ENCODE measurements at places on chromosomes 4 and X.

- DNase-seq, result no peak
Observed at GRCh38 chrX:65874110-65874509, 165.8 kb downstream of the VSIG4 start.

DNA sequence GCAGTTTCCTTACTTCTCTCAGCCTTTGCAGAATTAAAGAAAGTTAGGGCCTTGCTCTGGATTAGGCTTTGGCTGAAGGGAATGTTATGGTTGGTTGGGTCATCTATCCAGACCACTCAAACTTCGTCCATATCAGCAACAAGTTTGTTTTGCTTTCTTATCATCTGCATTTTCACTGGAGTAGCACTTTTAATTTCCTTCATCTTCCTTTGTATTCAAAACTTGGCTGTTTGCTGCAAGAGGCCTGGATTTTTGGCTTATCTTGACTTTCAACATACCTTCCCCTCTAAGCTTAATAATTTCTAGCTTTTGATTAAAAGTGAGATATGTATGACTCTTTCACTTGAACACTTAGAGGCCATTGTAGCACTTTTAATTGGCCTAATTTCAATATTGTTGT, 126.7 kb upstream of the CENPE start:
- DNase-seq, result no peak

- no peak for DNase-seq
Observed at GRCh38 chr4:90951037-90951436, 823.8 kb downstream of the CCSER1 start.

DNA sequence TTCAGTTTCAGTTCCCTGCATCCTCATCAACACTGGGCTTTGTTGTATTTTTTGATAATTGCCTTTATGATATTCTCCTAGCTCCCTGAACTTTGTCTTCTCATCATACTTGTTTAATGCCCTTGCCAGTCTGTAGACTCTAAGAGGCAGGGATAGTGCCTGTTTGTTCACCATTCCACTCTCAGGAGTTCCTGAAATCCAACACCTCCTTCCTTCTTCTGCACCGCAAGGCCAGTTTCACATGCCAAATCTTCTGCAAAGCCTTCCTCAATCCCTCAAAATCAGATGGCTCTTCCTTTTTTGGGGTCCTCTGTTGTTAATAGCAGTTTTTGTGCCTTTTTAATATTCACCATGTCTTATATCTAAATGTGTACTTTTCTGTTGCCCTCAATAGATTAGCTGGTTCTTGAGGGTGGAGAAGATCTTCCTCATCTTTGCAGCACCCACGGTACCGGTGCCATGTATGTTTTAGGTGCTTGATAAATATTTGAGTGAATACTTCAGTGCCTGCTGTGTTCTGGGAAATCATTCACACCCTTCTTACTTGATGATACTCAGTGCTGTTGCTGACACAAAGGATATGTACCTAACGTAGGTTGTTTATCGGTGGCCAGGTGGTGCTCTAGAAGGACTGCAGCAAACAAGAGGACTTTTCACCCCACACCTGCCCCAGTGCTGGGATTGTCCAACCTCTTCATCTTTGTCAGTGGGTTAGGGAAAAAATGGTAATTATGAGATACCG, 85.3 kb upstream of the LIMCH1 start:
- DNase-seq, result no peak

GRCh38 chrX:16148896-16149295, 18.4 kb upstream of the MAGEB17 start:
- no peak for DNase-seq

- DNase-seq, result no peak
Observed at GRCh38 chrX:94831364-94831763, 1157.4 kb downstream of the FAM133A start.

DNA sequence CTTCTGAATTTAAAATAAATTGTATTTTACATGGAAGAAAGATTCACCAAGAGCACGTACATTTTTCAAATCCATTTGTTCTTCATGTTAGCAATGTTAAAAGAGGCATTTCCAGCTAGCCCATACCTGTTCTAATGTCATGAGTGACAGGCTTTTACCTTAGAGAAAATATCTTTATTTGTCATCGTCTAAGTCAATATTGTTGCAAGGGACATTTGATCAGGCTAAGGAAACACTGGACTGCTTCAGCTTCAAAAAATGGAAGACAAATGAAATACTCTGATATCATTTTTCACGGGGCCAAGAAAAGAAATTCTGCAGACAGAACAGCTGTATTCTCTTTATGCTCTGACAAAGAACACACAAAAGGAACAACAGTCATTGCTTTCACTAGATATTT, 207.7 kb downstream of the RCHY1 start:
- no peak for DNase-seq

DNA sequence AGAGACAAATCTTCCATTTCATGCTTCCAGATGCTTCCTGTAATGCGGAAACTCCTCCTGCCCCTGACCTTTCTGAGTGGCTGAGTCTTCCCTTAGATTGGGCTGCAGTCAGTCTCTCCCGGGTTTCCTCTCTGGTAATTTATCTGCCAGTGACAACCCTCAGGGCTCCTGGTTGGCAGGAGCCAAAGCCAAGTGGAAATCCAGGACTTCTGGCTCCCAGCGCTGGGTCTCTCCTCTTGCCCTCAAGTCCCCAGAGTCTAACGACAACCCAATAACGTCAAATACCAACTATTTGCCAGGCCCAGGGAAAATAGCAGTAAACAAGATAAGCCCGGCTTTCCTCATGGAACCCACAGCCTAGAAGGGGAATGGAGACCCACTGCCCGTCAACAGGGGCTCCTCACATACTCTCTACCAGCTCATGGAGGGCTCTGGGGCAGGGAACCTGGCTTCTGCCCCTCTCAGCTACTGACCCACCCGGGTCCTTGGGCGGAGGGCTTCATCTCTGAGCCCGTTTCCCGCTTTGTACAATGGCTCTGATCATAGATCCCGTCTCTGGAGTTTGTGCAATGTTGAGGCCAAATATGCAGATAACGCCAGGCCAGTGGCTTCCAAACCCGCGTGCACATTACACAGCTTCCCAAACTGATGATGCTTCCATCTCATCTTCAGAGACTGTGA, 1.1 kb upstream of the TBC1D14 start:
- no peak for DNase-seq

DNA sequence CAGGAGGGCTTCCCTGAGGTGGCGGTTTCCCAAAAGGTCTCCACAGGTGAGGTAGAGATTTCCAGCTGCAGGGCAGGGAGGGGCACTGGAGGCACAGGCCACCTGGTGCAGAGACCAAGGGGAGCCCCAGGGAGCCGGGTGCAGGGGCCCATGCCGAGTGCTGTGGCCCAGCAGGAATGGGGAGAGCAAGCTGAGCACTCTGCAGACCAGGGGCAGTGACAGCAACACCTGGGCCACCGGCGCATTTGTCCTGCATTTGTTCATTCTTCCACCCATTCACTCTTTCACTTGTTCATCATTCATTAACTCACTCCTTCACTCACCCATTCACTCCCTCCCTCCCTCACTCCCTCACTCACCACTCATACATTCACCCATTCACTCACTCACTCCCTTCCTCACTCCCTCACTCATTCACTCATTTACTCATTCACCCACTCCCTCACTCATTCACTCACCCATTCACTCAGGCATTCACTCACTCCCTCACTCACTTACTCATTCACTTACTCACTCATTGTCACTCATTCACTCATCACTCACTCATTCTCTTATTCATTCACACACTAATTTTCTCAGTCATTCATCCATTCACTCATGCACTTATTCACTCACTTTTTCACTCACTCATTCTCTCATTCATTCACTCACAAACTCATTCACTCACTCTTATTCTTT, 16.3 kb downstream of the CPZ start:
- no peak for DNase-seq

DNA sequence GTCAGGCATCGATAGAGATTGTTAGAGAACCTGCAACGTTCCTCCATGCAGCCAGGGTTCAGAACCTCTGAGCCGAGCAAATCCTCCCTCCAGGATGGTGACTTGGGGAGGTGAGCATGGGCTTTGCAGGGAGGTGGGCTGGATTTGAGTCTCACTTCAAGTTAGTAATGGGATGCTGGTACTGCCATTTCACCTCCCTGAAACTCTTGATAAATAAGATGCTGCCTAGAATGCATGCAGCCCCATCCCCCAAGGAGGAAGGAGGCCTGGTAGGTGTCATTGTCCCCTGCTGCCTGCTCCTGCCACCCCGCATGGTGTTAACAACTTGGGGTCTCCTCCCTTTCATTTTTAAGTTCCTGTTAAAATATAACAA, 35.7 kb upstream of the SLC2A9 start:
- DNase-seq, result no peak

- no peak for DNase-seq
Observed at GRCh38 chrX:56783450-56783831, 54.4 kb downstream of the NBDY start.

DNA sequence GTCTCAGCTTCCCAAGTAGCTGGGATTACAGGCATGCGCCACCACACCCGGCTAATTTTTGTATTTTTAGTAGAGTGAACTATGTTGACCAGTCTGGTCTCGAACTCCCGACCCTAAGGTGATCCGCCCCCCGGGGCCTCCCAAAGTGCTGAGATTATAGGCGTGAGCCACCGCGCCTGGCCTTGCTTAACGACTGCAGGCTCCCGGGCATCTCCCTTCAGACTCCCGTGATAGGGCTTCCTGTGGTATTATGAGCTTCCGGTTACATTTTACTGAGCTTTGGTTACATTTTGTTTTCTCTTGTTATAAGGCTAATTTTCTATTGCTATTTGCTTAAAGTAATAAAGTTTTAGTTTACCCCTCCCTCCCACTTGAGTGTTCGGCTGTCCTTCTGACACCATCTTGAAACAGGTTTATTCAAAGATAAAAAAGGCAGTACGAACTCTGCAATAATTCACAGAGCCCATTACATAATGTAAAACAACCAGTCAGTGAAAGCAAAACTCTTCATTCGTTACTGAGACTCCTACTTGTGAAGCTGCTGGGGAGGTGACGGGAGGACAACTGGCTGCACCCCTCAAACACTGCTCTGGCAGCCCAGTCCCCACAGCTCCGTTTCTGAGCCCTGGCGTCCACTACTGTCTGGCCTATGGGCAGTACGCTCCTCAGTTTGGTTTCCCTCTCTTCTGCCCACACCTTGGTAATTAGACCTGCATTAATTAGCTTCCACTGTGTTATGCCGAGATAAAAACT, 795.7 kb upstream of the SLIT2 start:
- DNase-seq, result no peak

DNA sequence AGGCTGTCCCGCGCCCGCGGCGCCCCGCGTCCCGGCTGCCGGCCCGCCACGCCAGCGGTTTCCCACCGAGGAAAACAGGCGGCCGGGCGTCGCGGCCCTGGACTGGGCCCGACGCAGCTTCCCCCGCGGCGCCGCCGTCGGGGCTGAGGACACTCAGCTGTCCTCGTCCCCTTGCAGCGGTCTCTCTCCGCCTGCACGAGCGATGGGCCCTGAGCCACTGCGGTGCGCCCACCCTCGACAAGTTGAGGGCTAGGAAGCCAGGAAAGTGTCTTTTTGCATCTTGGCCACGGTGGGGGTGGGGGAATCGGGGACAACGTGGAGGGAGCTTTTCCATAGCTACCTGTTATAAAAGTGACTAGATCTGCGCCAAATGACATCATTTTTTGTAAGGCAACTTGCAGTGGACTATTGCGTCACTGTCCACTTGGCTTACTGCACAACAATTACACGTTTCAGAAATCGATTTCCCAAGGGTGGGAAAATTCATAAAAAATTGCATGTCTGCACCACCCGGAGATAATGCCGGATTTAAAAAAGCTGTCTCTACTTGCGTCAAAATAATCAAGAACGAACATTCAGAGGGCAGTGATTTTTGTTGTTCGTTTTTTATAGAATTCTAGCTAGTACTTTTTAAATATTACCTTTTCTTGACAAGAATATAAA, 1.1 kb downstream of the KLHL15 start:
- no peak for DNase-seq

GRCh38 chr4:77093401-77093800, 17.6 kb upstream of the CCNI start:
- no peak for DNase-seq

GRCh38 chrX:38999967-39000745, 198.9 kb downstream of the MID1IP1 start:
- DNase-seq, result no peak

DNA sequence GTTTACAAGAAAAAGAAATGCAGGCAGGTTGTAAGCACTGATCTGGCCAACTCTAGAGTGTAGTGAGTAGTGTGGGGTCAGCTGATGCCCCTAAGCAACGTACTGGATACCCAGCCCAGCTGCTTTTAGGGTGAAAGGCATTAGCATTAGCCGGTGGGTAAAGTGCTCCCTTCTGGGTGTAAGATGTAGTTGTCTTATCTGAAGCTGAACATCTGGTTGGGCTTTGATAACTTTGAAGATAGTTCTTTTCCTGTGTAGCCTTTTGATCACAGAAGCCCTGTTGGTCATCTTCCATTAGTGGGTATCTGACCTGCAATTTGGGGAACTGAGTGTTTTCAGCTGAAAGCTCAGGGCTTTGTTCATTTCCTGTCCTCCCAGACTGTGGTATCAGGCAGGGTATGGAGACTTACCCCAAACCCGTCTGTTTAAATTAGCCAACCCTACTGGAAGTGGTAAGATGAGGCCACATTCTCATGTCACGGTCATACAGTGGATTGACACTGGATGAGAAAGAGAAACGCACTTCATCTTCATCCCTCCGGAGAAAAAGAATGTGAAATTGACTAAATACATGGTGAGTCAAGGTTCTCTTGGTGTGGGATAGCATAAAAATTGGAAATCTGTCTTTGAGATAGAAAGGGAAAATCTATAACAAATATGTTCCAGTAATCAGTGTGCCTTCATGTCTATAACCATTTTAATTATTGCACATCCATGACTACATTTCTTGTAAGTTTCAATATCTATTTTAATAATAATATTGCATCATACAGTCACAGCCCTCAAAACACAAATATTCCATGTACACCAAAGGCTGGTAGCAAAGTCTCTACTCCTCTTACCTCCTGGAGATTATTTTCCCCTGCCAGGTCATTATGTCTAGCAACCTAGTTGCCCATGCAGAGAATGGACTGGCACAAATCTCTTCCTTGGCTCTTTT, 8.7 kb downstream of the RHOH start:
- DNase-seq, result no peak

- no peak for DNase-seq
Observed at GRCh38 chrX:17595456-17596035, 141.7 kb upstream of the SCML1 start.

- DNase-seq, result no peak
Observed at GRCh38 chrX:110732266-110732665, 63.4 kb downstream of the CHRDL1 start.

DNA sequence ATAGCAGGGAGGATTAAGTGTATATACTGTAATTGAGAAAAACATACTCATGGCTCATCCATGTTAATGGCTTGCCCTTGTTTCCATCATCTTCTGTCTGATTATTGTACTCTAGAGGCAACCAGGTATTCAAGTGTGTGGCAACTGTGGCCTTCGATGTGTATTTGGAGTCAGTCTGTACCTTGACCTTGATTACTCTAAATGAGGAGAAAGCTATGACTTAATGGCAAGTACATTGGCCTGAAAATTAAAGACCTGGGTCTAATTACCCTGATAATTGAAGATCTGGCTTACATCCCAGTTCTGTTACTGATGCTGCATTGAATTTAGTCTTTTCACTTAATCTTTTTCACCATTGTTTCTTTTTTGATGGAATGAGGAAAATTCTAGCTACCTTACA, 409.2 kb downstream of the CCSER1 start:
- no peak for DNase-seq

All from neural crest cell (in vitro differentiated cells).